Inflammatory macrophage treated with lipopolysaccharide for 1 hour (primary cell): ENCODE measurements at places on chromosomes 1 and 21.

DNA sequence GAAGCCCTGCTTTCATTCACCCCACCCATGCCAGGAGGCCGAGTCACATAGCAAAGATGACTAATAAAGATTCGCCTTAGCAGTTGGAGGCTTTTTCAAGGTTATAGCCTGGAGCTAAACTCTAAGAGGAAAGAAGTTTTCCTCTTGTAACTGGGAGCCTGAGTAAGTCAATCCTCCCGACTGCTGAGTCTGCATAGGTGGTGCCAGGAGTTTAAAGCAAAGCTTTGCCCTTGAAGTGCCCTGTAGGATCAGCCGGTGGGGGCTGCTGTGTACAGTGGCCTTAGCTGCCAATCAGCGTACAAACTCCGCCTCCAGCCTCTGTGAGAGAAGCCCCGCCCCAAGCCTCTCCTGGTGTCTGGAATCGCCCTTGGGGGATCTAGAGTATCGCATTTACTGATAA is 147.5 kb upstream of the SPATA6 start:
- no peak for DNase-seq

- DNase-seq = no peak
Observed at GRCh38 chr1:157988002-157988401, 5.4 kb upstream of the KIRREL1 start.

DNA sequence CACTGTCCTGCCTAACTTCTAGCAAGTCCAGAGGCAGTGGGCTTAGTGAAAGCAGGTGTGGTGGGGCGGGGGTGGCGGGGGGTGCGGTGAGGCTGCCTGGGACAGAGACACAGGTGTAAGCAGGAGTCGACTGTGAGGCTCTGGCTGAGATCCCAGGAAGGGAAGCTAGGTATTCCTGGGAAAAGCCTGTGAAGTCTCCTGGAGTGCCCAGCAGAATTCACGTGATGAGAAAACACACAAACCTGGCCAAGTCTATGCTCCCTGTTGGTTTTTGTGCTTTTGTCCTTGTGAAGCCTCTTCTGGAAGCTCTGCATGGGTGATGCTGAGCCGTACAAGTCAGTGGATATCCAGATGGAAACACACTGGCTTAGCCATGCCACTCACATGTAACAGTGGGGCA is 5.3 kb downstream of the GALNT2 start:
- no peak for DNase-seq

DNA sequence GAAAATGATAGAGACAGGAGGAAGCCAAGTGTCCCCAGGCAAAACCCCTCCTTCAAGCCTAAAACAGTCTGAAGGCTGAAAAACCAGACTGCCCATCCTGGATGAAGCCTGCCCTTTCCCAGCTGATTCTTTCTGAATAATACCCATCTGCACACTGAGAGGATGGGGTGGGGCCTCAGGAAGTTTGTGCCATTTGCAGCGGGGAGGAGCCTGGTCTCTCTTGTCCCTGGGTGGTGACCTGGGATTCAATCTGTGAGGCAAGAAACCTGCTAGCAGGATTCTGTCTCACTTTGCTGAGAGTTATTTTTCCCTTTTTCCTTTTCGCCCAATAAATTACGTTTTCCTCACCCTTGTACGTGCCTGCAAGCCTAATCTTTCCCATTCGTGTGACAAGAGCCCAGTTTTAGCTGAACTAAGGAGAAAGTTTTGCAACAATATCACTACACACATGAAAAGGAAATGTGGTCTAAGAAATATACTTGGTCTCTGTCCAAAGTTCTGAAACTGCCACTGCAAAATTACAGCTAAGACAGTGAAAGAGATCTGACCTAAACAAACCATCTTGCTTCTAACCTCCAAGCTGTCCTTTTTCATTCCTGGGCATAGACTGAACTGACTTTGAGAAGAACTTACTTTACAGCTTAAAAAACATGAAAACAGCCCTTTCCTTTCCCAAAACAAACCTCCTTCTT is 105.0 kb downstream of the COP1 start:
- no peak for DNase-seq

DNA sequence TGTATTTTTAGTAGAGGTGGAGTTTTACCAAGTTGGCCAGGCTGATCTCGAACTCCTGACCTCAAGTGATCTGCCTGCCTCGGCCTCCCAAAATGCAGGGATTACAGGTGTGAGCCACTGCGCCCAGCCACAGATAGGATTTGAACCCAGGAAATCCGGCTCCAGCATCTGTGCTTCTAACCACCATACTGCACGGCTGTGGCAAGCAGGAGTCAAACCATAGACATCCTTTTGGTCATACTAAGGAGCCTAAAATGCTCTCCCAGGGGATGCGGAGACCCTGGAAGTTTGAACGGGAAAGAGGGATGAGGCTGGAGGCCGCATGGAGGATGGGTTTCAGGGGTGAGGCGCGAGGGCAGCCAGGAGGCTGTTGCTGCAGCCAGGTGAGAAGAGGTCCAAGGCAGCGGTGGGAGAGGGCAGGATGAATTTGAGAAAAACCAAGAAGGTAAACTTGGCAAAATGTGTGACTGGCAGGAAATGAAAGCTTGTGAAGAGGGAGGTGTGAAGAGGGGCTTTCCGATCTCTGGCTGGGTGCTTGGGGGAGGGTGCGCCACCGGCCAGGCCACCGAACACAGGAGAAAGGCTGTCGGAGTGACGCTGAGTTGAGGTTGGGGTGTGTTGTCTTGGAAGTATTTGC is 24.0 kb upstream of the CDK18 start:
- no peak for DNase-seq

GRCh38 chr1:70910013-70910412 is 137.6 kb downstream of the PTGER3 start:
- peak; percentile 38 for DNase-seq

- peak; percentile 19 for DNase-seq
Observed at GRCh38 chr1:30058970-30059369, 664.4 kb downstream of the MATN1 start.

- DNase-seq = no peak
Observed at GRCh38 chr1:172024516-172024915, 183.2 kb downstream of the DNM3 start.

- no peak for DNase-seq
Observed at GRCh38 chr21:36134803-36135390, at the start of gene CBR3. CBR3 (plus strand) TSS chr21:36135079; CDS start chr21:36135193, 114 bp downstream.

DNA sequence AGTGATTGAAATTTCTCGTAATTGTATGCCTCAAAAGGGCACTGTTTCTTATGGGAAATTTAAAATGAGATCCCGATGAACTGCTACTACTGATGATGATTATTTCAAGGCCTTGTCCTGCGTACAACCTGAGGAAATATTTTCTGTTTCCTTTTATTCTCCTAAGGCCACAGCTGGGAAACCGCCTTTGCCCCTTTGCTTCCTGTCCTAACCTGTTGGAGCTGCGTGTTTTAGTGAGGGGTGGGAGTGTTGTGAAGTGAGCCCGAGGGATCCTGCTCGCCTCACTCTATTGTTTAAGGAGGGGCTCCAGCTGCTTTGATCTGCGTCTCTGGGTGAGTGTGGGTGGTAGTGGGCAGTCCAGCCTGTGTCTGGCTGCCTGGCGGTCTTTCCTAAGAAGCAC is 14.4 kb downstream of the LAMC2 start:
- no peak for DNase-seq

GRCh38 chr21:25845729-25846256 is 111.0 kb downstream of the GABPA start:
- no peak for DNase-seq

DNA sequence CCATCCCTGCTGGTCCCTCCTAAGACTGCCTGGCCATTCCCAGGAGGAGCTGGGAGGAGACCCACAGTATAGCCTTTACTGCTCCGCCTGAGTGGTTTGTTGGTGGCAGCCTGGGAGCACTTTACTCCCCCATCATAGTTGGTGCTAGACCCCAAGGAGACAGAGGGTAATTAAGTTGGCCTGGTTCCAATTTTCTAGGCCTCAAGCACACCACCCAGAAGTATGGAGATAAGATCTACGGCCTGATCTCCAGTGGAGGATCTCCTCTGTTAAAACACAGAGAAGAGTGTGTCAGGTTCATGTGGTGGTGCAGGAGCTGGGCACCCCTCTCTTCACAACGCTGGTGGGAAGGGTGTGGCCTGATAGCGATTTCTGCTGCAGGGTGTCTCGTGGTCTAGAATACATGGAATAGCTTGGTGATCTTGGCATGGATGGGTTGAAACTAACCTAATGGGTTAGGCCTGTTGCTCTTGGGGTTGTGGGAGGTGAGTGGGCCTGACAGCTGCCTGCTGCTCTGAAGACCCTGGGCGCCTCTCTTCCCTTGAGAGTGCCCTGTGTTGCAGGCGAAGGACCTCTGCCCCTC is 68.5 kb downstream of the FASLG start:
- no peak for DNase-seq
